ENCODE measurements at places on chromosomes 5 and 9.

GRCh38 chr5:175335691-175336090 lies 108.3 kb downstream of the DRD1 start:
- no peak for DNase-seq

- DNase-seq: no peak
These were observed 662.8 kb downstream of the PTPRD start for GRCh38 chr9:9949978-9950377.

DNA sequence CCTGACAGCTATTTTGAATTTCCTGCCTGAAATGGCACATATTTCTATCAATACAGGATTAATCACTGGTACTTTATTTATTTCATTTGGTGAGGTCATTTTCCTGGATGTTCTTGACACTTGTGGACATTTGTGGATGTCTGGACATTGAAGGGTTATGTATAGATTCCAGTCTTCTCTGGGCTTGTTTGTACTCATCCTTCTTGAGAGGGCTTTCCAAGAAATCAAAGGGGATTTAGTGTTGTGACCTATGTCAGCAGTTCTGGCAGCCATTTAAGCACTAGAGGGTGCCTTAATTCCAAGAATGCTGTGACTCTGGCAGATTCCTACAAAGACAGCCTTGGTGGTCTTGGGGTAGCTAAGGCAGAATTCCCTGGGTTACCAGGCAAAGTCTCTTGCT lies 259.7 kb downstream of the CSNK1G3 start:
- DNase-seq: no peak

- no peak for DNase-seq
These were observed 40.9 kb upstream of the IL17B start for GRCh38 chr5:149419859-149420544.

DNA sequence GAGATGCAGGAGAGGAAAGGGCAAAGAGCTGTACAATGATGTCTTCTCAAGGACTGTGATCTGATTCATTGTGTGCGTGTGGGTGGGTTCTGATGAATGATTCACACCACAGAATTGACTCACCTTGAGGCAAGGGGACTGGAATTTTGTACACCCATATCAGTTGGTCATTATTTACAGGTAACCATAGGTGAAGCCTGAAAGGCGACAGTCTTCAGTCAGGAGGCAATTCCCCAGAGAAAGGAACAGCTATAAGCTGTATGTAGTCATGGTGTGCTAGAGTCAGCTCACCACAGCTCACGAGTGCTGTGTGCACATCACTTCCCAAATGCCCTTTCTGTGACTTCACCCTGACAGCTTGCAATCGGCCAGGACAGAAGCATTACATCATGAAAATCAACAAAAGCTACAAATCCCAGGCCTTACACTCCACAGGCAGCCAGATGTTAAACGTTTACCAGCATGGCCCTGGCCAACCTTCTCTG lies 87.6 kb upstream of the RPS23 start:
- DNase-seq: no peak

DNA sequence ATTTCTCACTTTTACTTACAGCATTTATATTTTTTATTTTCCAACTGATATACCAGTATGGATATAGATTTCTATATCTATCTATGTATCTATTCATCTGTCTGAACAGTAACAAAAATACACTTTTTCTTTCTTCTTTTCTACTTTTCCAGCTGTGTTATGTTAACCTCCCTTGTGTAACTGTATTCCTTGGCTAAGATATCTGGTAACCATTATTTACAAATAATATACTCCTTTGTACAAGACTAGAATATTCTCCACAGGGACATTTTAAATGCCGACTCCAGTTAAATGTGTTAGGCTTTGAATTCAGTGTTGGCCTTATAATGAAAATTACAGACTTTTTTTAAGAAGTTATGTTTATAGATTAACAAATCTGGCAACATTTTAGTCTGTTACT lies 168.7 kb downstream of the XRCC4 start:
- DNase-seq: no peak

- DNase-seq: no peak
These were observed 580.5 kb downstream of the TLE1 start for GRCh38 chr9:81108821-81109220.

GRCh38 chr5:170974461-170974860 lies 112.6 kb downstream of the RANBP17 start:
- no peak for DNase-seq

- DNase-seq: no peak
These were observed at the start of gene SH2D3C for GRCh38 chr9:127778280-127779135. SH2D3C (minus strand) TSS chr9:127778666; CDS start chr9:127778627, 39 bp downstream.

GRCh38 chr5:1244976-1245375 lies 19.8 kb downstream of the SLC6A18 start:
- no peak for DNase-seq

DNA sequence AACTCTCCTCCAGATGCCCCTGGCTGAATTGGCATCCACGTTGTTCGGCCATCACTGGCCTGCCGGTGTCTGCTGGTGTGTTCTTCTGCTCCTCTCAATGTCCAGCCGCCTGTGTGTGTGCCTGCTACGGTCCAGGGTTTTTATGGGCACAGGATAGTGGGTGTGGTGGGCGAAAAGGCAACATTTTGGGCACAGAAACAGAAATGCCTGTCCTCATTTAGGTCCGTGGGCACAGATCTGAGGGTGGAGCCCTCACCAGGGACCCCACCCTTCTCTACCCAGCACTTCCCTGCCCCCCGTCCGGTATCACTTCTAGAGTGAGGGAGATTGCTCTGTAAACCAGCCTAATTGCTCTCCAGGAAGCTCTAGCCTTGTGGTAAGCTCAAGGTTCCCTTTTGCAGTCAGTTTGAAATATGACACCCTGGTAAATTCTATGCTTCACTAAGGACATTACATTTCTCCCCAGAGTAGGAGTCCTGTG lies 410.1 kb downstream of the MAT2B start:
- DNase-seq: no peak

- no peak for DNase-seq
These were observed 10.7 kb downstream of the ABO start for GRCh38 chr9:133264235-133264764.

GRCh38 chr5:173591056-173591514 lies 25.4 kb downstream of the BOD1 start:
- no peak for DNase-seq

GRCh38 chr5:54742417-54742891 lies 224.9 kb downstream of the SNX18 start:
- no peak for DNase-seq

DNA sequence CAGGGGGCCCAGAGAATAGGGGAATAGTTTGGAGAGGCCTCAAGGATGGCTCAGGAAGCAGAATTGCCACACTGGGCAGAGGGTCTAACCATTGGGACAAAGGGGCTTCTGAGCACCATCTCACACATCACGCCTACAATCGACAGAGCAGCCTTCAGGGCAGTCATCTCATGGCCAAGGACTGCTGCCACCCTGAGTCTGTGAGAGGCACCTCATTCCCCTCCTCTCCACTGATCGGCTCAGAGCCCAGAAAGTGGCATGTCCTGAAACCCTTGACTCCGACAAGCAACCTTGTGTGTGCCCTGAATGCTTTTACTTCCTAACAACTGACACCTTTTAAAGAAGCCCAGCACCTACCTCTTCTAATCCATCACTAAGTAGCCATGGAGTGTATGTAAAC lies 128.9 kb upstream of the PTPN3 start:
- DNase-seq: no peak

- DNase-seq: no peak
These were observed 27.4 kb upstream of the POU4F3 start for GRCh38 chr5:146311278-146311677.

DNA sequence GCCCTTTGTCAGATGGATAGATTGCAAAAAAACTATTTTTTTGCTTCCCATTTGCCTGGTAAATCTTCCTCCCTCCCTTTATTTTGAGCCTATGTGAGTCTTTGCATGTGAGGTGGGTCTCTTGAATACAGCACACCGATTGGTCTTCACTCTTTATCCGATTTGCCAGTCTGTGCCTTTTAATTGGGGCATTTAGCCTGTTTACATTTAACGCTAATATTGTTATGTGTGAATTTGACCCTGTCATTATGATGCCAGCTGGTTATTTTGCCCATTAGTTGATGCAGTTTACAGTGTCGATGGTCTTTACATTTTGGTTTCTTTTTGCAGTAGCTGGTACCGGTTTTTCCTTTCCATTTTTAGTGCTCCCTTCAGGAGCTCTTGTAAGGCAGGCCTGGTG lies 13.0 kb upstream of the DEPDC1B start:
- DNase-seq: no peak

GRCh38 chr5:170480260-170480659 lies 23.6 kb upstream of the KCNIP1 start:
- no peak for DNase-seq

DNA sequence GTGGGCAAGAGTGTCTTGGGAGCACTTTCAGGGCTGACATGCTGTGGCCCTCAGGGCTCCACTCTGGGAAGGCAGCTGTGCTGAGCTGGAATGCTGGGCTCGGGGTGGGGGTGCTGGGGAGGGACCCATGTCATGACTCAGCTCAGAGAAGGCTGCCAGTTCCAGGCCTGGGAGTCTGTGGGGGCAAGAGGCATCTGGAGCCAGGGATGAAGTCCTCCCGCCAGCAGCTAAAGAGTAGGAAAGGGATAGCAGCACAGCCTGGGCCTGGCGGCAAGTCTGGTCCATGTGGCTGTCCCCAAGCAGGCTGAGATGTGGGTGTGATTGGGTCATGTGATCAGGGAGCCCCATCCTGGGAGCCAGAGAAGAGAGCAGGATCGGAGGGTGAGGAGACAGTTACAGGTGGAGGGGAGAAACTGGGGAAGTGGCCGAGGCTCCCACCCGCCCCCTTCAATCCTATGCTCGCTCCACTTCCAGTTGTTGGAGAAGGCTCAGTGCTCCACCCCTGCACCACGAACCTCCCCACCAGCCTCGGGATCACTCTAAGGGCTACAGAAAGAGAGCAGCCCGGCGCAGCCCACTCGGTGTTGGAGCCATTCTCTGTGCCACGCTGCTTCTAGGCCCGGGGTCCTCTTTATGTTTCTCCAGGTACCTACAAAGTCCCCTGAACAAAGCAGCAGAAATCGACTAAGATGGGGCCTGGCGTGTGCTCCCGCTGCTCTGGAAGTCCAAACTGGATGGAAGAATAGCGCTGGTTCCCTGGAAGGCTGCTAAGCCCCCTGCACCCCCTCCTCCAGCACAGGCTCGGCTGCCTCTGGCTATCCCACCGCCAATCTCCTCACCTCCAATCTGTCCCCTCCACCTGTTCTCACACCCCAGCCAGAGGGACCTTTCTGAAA lies 12.0 kb downstream of the PDGFRB start:
- DNase-seq: no peak

GRCh38 chr5:13866792-13867191 lies 77.7 kb downstream of the DNAH5 start:
- no peak for DNase-seq

- DNase-seq: no peak
These were observed 46.1 kb downstream of the STK10 start for GRCh38 chr5:172141949-172142319.

- DNase-seq: no peak
These were observed 199.8 kb downstream of the PDE4D start for GRCh38 chr5:59693492-59694309.

GRCh38 chr5:88770276-88771257 lies 112.4 kb downstream of the MEF2C start:
- DNase-seq: no peak

DNA sequence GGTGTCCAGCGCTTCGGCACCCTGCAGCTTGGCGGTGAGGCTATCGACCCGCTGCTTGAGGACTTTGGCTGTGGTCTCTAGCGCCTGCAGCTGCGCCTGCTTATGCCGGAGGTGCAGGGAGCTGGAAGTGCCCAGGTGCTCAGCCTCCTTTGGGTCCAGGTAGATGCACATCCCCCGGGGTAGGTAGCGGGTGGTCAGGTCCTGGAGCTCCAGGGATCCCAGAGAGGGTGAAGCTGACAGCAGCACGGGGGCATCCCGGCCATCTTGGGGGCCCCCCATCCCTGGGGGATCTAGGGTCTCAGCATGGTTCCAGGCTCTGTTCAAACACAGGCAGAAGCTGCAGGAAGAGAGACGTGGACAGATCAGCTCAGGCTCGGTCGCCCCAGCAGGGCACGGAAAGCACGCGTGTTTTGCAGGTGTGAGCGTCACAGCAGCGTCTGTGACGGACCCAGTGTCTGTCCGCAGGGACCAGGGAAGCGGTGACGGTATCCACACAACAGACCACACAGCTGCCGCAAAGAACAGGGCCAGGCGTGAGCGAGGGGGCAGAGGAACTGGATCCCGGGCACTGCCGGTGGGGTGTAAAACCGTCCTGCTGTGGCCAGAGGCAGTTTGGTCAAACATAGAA lies 17.4 kb downstream of the CCDC187 start:
- no peak for DNase-seq

DNA sequence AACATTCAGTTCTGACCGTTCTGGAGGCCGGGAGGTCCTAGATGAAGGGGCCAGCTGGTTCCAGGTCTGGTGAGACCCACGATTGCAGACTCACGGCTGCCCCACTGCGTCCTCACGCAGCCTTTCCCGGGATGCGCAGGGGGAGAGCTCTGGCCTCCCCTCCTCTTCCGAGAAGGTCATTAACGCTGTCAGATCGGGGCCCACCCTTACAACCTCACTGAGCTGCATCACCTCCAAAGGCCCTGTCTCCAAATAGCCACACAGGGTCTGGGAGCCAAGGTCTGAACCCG lies 66.6 kb upstream of the PPP1R26 start:
- DNase-seq: no peak

GRCh38 chr5:1552521-1553255 lies 28.9 kb upstream of the LPCAT1 start:
- DNase-seq: no peak

Data from stimulated activated CD8-positive, alpha-beta memory T cell treated with anti-CD3 and anti-CD28 coated beads, Interleukin-7, amount 100 ng/mL, for 1 hour (primary cell).